IMR-90 (cell line): ENCODE measurements at places on chromosomes 5 and 9.

DNA sequence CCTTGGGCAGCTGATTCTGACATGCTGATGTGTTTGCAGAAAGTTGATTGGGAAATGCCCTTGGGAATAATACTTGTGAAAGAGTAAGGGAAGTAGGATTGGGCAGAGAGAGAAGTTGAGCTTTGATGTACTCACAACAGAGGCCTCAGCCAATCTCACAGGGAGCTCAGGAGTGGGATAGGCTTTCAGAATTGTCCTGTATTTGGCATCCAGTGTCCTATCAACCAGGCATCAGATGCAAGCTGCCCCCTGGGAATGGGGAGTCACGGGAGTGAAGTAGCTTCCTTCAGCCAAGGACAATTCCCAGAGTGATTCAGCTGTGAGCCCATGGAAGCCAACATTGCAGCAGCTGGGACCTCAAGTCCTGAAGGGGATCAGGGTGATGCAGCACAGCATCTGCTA lies 39.6 kb downstream of the DMAC1 start:
- DNase-seq: no peak

DNA sequence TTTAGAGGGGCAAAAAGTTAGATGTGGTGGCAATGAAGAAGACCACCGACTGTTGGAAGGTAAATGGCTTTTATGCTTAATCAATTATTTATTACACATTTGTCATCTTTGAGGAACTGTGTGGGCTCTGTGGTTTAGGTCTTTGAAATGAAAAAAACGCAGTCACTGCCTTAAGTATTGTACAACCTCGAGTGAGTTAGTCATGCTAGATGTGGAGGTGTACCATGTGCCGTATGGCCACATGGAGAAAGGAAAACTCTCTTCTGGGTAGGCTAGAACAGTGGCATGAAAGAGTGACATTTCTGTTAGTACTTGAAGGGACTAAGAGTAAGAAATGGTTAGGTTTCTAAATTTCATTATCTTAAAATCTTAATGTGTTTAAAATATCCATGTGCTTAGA lies 166.1 kb downstream of the HACD4 start:
- DNase-seq: no peak

DNA sequence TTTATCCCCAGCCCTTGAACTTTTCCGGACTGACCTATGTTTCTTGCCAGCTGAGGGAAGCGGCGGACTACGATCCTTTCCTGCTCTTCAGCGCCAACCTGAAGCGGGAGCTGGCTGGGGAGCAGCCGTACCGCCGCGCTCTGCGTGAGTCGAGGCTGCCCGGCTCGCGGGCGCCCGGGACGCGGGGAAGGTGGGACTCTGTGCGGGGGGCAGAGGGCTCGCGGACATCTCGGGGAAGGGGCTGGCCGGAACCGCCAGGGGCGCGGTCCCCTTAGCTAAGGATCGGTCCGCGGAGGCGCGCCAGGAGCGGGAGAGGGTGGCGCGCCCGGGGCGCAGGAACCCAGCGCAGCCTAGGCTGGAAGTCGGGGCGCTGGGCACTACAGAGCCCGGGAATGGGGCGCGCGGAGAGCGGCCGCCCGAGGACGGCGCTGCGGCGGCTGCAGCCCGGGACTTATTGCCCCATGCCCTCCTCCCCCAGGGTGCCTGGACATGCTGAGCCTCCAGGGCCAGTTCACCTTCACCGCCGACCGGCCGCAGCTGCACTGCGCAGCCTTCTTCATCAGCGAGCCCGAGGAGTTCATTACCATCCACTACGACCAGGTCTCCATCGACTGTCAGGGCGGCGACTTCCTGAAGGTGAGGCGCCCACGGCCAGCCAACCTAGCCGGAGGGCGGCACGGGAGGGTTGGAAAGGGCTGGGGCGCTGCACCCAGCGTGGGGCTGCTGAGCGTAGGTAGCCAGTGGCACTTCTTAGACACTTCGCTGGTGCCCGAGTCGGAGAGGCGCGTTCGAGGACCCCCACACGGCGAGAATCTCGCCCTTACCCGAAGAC lies 922 bp downstream of the CRHBP start:
- no peak for DNase-seq

GRCh38 chr9:122376796-122377195 lies 6.0 kb downstream of the PTGS1 start:
- DNase-seq: no peak

GRCh38 chr5:145557345-145557744 lies 277.8 kb downstream of the PRELID2 start:
- no peak for DNase-seq

- DNase-seq: peak; percentile 65
These were observed 15.7 kb downstream of the NREP start for GRCh38 chr5:111741278-111741677.
